Muscle of leg (tissue), 16 donors: ENCODE measurements at places on chromosomes 5 and 9. TPM values are rescaled to one million over a fixed set of nuclear protein-coding genes. Genes with fewer than 3 reads are reported as not detected.

FER gene
- 26.9 TPM for total RNA-seq

ANKRD31 gene
- total RNA-seq = 0.27 TPM

TMEM171 gene
- 0.71 TPM for total RNA-seq

SLC4A9 gene
- total RNA-seq = 0.04 TPM

C1QTNF2 gene
- total RNA-seq = 26.8 TPM
